Stimulated activated CD8-positive, alpha-beta memory T cell treated with anti-CD3 and anti-CD28 coated beads, Interleukin-2, amount 100 ng/mL, for 1 hour (primary cell): ENCODE measurements at places on chromosomes 5 and 9.

- DNase-seq, result no peak
Observed at GRCh38 chr9:88682431-88682831, 147.5 kb downstream of the NXNL2 start.

- DNase-seq, result no peak
Observed at GRCh38 chr9:130616451-130616850, 37.1 kb downstream of the FUBP3 start.

- DNase-seq, result no peak
Observed at GRCh38 chr9:99138424-99139284, 33.7 kb downstream of the TGFBR1 start.

- DNase-seq, result no peak
Observed at GRCh38 chr9:126991183-126991582, 76.6 kb downstream of the RALGPS1 start.

DNA sequence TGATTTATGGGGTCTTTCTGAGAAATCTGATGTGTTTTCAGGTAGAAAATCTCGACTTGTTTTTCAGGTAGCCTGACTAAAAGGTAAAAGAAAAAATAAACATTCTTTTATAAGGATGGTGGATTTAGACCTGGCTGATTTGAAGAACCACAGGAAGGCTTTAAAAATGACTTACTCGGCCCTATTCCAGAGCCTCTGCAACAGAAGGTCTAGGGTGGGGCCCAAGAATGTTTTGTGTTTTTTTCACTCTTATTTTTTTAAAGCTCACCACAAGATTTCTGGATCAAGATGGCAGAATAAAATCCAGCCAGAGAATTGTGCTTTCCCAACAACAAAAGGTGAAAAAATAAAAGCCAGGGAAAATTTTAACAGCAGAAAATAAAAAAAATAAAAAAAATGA lies 59.1 kb downstream of the FNBP1 start:
- DNase-seq, result no peak

DNA sequence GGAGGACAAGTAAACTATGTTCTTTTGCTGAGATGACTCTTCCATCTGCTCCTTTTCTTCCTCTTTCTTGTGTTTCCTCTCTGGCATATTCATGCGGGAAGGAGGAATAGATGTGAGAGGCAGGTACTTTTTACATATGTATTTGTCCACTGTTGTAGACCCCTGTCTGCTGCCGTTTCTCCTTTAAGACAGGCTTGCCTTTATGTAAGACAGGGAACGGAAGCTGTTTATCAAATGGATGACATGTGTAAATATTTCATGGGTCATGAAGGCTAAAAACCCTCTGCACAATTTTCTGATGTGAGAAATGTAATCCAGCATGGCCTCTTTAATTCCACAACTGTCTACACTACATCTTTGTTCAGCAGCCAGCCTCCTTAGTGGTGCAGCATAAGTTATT lies 1525.5 kb upstream of the NUDT12 start:
- DNase-seq, result no peak

DNA sequence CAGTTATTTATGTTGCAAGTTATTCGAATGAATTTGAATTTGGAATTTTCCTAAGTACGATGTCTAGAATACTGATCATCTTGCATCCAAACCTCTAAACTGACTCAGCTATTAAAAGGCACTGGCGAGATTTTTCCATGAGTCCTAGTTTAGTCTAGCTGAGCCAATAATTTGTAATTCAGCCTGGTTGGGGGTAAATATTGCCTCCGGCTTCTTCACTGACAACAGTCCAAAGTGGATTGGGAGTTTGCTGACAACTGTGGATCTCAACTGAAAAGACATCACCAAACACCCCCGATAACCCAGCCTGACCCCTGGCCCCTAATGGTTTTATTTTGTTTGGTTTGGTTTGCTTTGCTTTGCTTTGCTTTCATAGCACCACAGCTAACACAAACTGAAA lies 189.8 kb upstream of the DAPK1 start:
- DNase-seq, result no peak

GRCh38 chr9:20831028-20831427 lies 147.0 kb downstream of the FOCAD start:
- no peak for DNase-seq

DNA sequence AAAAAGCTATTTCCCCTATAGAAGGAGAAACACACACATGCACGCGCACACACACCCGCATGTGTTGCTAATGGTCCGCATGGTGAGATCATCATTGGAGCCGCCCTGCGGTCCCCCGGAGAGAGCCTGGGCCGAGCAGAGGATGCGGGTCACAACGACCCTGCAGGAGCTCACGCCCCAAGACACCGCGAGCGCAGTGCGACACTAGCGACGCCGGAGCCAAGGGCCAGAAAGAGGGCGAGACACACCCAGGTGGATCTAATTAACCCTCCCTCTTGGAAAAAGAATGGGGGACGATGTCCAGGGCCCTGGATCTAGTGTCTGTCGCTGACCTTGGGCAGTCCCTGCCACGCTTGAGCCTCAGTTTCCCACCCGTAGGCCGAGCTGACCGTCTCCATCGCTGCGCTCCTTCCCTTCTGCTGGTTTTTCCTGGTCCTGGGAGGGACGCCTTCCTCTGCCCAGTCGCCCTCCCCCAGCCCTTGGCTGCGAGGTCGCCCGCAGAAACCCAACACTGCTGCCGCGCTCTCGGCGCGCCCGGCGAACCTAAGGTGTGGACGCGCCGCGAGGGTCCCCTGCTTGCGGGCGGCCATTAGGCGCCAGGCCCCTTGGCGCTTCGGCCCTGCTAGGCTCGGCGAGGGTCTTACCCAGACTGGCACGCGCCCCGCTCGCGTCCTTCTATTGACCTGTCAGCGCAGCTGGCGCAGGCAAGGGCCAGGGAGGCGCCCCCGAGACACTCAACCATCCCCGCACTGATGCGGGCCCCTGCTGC lies 47.5 kb upstream of the RNF20 start:
- no peak for DNase-seq

DNA sequence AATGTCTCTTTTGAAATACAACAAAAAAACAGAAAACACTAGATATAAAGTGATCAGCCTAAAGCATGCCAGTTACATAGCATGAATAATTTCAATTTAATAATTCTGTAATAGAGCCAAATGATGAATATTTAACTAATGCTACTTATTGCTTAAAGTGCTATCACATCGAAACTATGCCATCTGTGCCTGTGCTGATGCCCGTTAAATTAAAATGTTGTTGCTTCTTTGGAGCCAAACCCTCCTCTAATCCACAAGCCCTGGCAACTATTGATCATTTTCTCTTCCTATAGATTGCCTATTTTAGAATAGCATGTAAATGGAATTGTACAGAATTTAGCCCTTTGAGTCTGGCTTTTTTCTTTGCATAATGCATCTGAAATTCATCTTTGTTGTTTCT lies 356.2 kb downstream of the CHSY3 start:
- no peak for DNase-seq

GRCh38 chr5:127367946-127368465 lies 77.4 kb downstream of the MEGF10 start:
- no peak for DNase-seq

- DNase-seq, result no peak
Observed at GRCh38 chr9:20220286-20220685, 402.0 kb downstream of the MLLT3 start.

GRCh38 chr9:19998153-19998552 lies 209.3 kb upstream of the SLC24A2 start:
- DNase-seq, result no peak

GRCh38 chr5:38726279-38726678 lies 119.5 kb upstream of the OSMR start:
- DNase-seq, result no peak

- DNase-seq, result no peak
Observed at GRCh38 chr5:67149951-67150523, 46.6 kb downstream of the CD180 start.
